ENCODE measurements at places on chromosomes 2 and 18.

GRCh38 chr18:70121842-70122241 lies 83.6 kb downstream of the RTTN start:
- no peak for DNase-seq

GRCh38 chr18:2417861-2418610 lies 153.3 kb downstream of the METTL4 start:
- DNase-seq = no peak

DNA sequence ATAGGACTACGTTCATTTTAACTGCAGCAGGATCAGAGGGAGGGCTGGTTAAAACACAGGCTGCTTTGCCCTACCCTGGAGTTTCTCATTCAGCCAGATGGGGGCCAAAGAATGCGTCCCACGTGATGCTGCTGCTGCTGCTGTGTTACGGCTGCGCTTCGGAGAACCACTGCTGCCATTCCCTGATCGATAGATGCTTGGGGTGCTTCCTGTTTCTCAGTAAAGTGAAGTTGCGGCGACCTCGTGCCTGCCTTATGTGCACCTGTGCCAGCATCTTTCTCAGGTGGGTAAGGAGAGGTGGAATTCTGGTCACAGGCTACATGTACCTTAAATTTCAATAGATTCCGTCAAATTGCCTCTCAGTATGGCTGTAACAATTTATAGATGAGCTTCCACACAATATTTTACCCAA lies 24.7 kb upstream of the TOGARAM2 start:
- no peak for DNase-seq

GRCh38 chr18:75211626-75211952 lies 992 bp downstream of the TSHZ1 start:
- DNase-seq = peak; percentile 88

DNA sequence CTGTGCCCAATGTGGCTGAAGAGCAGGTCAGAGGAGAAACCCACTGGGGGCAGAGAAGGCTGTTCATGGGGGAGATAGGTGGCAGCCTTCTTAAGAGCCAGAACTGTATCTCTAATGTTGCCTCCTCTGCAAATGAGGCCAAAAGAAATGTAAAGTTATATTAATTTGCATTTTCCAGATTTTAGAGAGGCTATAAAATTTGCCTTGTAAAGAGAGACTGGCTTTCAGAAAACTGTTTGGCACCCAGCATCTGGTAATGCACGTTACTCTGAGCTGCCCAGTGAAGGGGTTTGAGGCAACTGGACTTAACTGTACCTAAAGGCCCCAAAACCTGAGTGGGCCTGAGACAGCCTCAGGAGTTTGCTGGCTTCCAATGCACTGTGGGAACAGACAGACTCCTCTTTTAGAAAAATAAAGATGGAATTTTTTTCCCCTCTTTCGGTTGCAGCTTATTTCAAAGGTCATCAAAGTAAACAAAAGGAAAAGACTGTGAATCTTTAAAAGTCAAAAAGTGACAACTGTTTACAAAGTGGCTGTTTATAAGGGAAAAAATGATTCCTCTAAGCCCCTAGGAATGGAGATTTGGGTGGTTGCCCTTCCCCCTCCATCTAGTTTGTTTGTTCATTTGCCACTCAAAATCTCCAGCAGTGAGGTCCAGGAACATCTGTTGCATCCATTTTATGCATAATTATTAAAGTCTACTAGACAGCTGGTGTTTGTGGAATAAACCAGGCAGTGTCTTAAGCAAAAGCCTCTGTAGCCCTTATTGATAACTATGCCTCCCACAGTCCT lies 132.2 kb upstream of the ZFP36L2 start:
- peak; percentile 91 for DNase-seq

Measured in NCI-H69 (cell line).